T-helper 9 cell (primary cell): ENCODE measurements at places on chromosomes 1 and 21.
A peak's percentile ranks its signal among the peaks of the same experiment; 100 is the strongest.

- DNase-seq, result no peak
These were observed 6.6 kb upstream of the ETV3L start for GRCh38 chr1:157105988-157106812.

DNA sequence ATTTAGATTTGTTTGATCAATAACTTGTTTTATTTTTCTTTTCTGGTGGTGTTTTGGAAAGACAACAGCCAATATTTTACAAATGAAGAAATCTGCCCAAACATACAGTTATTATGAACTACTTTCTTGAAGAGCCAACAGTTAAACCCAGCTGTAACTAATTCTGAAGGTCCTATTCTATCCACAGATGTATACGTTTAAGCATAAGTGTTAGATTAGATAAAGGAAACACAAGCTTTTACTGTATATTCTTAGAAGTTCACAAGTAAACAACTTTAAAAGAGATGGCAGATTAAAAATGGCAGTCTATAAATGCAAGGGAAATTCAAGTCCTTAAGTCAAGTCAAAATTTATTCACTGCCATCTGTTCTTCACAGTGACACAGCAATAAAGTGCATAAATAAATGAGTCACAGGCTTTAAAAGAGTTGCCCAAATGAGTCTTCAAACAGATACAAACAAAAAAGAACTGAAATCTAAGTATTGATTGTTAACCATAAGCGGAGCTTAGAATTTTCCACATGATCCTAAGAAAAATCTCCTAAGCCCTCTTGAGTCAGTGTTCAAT lies 49.9 kb upstream of the KCNH1 start:
- DNase-seq, result no peak

- no peak for DNase-seq
These were observed 46.4 kb downstream of the WNT9A start for GRCh38 chr1:227901239-227901905.

GRCh38 chr1:31690921-31691320 lies 12.9 kb downstream of the COL16A1 start:
- no peak for DNase-seq

DNA sequence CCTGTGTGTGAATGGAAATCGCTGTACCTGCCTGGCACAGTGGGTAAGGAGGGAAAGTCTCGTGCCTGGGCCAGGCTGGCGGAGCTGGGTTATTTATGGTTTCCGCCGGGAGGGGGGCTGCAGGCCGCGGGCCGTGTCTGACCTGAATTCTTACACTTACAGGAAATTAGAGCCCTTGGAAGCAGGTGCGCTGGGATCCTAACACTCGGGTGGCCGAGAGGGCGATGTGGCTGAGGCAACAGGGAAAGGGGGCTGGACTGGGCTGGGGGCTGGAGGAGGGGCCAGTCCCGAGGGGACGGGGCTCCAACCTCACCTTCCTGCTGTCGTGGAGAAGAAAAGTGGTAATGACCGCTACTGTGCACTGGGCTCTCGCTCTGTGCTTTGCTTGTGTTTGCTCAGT lies 109.4 kb upstream of the WNT4 start:
- no peak for DNase-seq

- DNase-seq, result peak; percentile 20
These were observed 18.3 kb upstream of the IFNGR2 start for GRCh38 chr21:33384841-33385331.

DNA sequence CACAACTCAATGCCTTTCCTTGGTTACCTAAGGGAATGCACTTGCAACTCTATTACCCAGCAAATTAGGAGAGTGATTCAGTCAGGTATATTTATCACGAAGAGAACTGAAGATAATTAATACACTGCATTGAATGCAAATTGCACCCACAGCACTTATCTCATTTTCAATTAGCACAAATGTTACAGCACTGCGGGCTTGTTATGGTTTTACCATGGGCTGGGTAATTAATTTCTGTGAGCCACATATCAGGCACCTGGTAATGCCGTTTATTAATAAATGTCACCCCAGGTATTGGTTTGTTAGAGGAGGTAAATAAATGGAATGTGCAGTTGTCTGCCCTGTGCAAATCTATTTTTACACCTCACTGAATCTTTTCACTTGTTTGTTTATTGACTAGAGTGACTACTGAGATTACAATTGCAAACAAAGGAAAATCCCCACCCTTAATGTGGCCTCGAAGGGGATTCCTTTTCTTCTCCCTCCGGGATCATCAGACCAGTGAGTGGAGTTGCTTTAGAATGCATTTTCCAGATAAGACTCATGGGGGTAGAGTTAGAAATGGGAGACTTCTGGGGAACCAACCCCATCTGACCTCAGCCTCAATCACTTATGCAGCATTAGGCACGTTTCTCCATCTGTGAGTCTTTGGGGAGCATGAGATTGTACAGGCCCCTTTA lies 269.3 kb downstream of the RPS6KC1 start:
- DNase-seq, result no peak

- no peak for DNase-seq
These were observed 50.6 kb upstream of the MRPS6 start for GRCh38 chr21:34022627-34023335.

DNA sequence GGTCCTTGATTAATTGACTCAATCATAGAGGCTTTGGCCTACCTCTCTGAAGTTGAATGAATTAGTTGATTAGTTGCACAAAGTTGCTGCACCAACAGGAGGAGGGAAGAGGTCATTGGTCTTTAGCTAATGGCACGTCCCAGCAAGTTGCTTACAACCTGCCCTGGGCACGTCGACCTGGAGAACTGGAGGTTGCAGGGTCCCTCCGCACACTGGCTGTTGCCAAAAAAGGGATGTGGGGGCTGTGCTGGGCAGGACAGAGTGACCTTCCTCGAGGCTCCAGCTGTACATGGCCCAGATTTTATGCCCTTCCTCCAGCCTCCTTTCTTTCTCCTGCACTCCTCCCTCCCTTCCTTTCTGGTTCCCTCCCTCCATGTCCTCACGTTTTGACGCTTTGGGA lies 230.3 kb upstream of the VAMP3 start:
- DNase-seq, result no peak

- DNase-seq, result no peak
These were observed 11.5 kb downstream of the AK2 start for GRCh38 chr1:33025180-33025569.

DNA sequence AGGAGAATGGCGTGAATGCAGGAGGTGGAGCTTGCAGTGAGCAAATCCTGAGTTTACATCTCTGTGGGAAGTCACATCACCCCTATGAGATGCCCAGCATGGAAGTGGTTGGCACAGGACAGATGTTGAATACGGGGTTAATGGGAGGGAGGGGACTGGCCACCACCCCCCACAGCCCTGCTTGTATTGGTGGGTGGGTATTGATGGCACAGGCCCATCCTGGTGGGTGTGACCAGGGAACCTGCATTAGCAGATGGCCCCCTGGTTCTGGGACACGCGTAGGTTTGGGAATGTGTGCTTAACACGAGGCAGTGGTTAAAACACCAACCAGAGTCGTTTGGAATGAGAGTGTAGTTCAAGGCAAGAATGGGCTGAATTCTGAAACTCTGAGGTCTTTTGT lies 117.9 kb downstream of the PRDM2 start:
- no peak for DNase-seq

DNA sequence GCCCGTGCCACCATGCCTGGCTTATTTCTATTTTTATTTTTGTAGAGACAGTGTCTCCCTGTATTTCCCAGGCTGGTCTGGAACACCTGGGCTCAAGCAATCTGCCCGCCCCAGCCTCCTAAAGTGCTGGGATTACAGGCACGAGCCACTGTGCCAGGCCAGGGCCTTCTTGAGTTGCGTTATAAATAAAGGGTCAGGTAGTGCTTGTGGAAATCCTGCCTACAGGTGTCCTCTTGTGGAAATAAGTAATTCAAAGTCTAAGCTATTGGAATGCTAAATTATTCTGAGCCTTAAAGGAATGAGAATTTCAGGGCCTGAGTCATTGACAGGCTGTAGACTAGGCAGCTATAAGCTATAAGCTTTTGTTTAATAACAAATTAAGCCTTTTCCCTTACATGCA lies 8.1 kb upstream of the SFT2D2 start:
- DNase-seq, result no peak

DNA sequence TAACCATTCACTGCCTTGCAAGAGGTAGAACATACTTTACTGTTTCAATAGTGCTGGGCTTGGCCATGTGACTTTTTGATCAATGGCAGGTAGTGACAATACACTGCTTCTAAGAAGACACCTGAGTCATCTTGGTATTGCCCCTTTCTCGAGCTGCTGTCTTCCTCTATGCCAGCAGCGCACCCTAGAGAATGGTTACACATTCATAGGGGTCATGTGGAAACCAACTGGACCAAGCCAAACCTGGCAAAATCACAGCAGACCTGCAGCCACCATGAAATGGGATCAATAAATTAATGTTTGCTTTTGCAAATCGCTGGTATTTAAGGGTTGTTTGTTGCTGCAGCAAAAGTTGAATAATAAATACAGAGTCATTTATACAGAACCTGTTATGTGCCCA lies 122.3 kb downstream of the GRIK1 start:
- DNase-seq, result no peak

DNA sequence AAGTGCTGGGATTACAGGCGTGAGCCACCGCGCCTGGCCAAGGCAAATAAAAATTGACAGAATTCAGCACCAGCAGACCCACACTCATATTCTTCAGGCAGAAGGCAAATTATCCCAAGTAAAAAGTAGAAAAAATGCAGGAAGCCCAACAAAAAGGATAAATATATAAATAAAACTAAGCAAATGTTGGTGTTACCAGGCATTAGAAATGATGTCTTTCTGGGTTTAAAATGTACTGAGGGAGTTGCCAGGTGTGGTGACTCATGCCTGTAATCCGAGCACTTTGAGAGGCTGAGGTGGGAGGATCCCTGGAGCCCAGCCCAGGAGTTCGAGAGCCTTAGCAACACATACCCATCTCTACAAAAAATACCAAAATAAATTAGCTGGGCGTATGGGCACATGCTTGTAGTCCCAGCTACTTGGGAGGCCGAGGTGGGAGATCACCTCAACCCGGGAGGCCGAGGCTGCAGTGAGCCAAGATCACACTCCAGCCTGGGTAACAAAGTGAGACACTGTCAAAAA lies 6.3 kb downstream of the INTS11 start:
- DNase-seq, result no peak

DNA sequence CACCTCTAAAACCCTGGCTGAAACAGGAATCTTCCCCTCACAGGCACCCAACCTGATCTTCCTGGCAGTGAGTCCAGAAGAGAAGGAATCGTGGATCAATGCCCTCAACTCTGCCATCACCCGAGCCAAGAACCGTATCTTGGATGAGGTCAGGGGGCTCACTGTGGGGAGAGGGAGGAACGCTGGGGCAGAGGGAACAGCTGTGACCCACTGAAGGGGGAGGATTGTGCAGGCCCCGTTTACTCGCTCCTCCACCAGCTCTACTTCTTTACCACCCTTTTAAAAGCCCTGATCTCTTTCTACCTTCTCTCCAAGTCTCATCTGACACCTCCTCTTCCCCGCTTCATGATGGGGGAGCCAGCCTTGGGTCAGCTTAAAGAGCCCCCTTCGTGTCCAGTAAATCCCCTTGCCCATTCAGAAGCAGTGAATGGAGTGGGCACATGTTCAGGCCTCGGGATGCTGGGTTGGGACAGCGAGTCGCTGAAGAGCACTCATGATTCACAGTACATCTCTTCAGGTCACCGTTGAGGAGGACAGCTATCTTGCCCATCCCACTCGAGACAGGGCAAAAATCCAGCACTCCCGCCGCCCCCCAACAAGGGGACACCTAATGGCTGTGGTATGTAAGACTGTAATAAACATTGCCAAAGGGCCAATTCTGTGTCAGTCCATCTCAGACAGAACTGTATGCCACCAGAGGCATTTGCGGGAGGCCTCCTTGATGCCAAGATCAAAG lies 7.3 kb downstream of the PLEKHO1 start:
- DNase-seq, result no peak
